HT1080 (cell line): ENCODE measurements at places on chromosomes 1 and 21.

DNA sequence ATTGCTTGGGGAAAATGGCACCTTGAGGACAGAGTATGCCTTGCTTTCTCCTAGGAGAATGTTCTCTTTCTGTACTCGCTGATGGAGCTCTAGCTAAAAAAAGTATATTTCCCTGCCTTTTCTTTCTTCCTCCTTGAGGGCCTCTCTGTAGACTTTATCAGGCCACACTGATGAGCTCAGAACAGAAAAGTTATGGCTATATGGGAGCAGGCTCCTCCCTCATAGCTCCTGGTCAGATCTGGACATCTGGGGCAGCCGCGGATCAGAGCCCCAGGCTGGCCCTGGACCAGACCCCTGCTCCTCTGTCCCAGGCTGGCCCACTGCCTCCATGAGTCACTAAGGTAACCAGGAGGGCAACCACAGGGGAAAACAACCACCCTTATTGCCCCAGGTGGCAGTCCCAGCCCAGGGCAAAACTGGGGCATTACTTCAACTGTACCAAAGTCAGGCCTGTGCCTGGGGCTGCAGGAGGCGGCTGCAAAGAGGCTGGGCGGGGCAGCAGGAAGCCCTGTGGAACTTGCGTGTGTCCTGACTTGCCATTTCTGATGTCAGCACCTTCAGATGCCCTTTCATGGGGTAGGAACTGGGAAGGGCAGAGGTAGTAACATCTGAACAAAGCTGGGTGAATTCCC is 26.3 kb upstream of the ZNF648 start:
- DNase-seq: no peak

DNA sequence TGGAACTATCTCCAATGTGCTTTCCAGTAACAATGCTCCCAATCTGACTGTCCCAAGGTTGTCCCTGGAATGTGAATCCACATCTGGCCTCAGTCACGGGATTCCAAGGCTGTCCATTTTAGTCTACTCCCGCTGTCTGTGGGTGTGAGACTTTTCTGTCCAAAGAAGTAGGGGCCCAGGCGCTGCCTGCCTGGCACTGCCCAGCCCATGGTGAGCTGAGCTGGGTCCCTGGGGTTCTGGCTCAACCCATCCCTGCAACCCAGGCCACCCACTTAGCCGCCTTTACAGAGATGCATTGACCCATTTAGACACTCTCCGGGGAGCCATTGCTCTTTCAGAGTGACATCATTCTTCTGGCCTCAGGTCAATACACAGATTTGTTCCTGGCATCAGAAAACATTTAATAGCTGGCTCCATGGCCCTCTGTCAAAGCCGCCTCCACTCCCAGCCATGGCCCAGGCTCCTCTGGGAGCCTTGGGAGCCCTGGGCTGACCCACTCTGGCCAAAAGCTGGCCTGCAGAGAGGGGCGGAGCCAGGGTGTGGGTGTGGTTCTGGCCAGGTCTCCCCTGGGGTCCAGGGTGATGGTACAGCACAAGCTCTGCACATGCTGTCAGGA is 47.2 kb upstream of the PAX7 start:
- no peak for DNase-seq

GRCh38 chr21:27803571-27803970 is 836.7 kb upstream of the ADAMTS5 start:
- DNase-seq: no peak

DNA sequence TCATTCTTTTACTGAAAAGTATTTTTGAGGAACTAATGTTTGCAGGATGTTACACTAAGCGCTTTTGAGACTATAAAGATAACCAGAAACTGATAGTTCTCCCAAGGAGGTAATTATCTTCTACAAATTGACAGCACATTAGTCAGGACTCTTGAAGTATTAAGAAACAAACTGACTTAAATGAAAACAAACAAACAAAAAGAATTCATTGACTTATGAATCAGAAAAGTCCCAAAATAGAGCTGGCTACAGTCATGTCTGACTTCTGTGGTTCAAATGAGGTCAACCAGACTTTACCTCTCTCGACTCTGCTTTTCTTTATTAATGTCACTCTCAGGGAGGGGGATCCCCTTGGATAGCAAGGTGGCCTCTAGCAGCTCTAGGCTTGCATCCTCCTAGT is 296.8 kb downstream of the TPR start:
- no peak for DNase-seq

- no peak for DNase-seq
Measured at GRCh38 chr1:97938285-97938642, 17.4 kb upstream of the DPYD start.

DNA sequence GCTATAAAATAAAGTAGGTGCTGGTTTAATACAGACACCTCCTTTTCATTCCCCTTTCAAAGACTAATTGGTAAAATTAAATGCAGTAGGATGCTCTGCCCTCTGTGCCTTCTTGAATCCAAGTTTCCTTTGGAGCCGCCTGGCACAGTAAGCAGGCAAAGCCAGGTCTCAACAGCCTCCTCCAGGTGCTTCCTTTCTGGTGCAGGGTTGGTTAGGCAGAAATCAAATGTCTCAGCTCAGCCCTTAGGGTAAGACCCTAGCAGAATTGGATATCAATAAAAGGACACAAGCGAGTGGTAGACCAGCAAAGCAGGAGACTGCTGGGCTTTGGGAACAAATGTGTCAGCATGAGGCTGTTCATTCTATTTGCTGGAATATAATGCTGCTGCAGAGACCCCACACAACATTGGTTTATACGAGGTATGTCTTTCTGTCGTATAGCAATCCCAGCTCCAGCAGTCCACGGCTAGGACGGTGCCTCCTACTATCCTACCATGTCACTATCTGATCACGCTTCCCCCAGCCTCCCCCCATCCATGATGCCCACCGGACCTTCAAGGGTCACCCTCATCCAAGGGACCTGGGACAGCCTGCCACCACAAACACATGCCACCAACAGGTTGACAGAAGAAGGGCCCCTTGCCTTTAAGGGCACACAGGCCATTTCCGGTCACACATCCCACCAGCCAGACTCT is 58.4 kb downstream of the CAPN2 start:
- no peak for DNase-seq

DNA sequence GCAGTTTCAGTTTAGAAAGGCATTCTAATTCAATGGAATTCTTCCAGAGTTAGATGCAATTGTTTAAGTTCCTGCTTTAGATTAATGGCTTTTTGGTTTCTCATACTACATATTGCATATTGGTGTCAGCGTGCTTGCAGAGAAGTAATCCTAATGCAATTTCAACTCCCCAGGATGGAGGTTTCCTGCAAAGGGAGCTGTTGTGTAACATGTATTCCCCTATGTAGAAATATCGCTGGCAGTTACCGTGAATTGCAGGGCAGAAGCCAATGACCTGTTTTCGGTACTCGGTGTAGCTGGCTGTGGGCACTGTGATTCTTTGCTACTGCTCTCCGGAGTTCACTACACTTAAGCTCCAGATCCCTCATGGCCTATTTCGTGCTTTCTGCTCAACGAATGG is 256.1 kb upstream of the PTBP2 start:
- no peak for DNase-seq

DNA sequence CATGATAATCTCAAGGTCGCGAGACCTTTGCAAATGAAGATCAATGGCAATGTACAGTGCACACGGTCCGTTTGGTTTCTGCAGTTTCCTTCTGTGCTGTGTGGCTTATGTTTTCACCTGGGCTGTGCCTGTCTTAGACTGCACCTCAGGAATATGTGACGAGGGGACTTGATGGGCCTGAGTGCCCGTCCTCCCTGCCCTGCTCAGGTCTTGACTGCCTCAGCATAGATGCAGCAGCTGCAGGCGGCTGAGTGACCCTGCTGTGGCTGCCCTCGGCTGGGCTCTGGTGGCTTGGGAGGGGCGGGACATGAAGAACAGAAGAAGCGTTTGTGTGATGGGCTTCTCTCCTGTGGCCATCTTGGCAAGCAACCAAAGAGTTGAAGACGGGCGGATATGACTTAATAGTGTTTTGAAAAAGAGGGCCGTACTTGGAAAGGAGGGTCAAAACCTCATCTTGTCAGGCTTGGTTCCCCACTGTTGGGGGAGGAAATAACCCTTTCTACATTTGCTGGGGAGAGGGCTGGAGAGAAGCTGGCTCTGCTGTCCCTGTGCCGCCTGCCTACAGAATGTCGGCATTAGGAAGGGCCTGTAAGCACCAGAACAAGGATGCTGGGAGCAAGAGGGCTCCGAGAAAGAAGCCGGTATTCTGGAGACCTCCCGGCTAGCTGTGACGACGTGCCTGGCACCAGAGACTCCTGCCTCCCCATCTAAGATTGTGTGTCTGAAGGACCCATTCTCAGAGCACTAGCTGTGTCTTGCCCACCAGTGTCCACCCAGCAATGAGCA is 7.1 kb downstream of the MYBPHL start:
- DNase-seq: peak; percentile 89

GRCh38 chr1:182280504-182280900 is 111.1 kb downstream of the GLUL start:
- DNase-seq: no peak

DNA sequence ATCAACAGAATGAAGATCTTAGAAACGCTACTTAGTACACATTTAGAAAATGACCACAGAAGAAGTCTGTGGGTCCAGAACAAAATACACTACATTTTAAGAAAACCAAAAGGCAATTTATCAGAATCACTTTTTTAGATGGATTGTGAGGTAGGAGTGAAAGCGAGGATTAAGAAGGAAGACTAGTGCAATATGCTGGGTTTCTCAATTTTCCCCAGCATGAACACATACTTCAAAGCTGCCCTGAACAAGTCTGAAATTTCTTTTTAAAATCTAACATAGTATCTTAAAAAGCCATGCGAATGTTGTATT is 200.5 kb downstream of the SLC45A1 start:
- DNase-seq: no peak

DNA sequence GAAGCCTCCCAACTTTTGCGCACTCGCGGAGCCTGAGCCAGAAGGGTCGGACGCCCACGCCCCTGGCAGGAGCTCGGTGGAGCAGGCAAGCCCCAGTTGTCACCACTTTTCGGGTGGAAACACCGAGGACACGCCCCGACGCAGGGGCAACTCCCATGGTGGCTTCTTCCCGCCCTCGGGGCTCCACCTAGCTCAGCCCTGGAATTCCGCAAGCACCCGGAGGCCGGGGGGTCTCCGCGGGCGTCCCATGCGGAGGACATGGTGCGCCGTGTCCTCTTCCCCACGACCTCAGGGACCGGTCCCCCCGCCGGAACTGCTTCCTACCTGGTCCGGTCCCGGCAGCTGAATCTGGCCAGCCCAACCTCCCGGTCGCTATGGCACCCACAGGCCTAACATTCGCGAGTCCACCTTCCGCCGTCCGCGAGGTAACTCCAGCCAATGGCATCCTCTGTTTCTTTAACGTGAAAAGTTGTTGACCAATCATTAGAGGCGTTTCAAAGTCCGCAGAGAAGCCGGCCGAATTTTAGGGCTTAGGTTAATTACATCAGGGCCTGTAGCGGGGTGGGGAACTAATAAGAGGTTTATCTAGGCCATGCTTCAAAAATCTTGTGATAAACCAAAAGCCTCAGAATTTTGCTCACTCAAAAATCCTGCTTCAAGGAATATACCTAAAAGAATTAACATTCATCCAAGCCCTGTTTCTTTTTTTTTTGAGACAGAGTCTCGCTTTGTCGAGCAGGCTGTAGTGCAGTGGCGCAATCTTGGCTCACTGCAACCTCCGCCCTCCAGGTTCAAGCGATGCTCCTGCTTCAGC is at the start of gene STPG1:
Gene STPG1 (minus strand): TSS at position 433 of the 814 bp plus-strand sequence. CDS start 12,394 bp downstream, outside the sequence.
- peak; percentile 87 for DNase-seq

DNA sequence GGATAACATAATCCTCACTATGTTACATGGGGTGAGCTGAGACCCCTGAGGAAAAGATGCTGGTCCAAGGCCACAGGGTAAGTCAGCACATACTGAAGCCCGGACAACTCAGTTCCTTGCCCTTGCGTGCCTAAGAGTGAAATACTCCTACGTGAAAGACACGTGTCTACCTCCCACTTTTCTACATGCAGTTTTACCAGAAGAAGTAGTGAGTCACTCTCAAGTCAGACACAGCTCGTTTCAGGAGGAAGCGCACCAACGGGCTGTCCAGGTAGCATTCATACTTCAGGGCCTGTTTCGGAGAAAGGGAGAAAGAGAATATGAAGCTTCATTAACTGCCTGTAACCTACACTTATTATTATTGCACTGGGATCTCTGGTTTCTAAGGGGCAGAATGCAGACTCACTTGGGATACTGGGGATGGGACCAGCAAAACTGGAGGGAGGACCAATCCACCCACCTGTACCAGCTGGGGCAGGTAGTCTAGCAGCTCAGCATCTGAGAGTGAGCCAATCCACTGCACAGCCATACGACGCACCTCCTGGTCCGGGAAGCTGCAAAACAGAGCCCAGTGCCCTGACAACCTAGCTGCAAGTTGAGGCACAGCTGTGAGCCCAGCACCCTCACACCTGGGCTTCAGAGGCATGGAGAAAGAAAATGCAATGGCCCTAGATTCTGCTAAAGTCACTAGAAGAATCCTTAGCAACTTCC is 32.4 kb upstream of the PPP1R15B start:
- peak; percentile 56 for DNase-seq
